Endodermal cell (in vitro differentiated cells): ENCODE measurements at places on chromosomes 12 and 14.

DNA sequence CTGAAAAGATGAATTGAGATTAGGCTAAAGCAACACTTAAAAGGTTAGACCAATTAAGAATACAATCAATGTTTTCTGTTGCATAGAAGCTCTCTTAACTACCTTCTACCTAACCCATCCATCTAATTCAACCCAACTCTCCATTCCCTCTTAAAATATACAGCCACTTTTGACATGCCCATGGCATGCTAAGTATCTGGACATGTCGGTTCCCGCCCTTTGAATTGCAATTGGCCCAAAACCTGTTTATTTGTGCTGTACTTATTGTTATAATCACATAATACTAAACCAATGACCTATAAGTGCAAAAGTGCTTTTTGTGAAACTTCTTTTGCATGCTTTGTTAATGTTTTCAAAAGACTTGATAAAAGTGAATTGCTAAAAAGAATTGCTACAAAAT lies 37.6 kb upstream of the APPL2 start:
- DNase-seq: no peak

DNA sequence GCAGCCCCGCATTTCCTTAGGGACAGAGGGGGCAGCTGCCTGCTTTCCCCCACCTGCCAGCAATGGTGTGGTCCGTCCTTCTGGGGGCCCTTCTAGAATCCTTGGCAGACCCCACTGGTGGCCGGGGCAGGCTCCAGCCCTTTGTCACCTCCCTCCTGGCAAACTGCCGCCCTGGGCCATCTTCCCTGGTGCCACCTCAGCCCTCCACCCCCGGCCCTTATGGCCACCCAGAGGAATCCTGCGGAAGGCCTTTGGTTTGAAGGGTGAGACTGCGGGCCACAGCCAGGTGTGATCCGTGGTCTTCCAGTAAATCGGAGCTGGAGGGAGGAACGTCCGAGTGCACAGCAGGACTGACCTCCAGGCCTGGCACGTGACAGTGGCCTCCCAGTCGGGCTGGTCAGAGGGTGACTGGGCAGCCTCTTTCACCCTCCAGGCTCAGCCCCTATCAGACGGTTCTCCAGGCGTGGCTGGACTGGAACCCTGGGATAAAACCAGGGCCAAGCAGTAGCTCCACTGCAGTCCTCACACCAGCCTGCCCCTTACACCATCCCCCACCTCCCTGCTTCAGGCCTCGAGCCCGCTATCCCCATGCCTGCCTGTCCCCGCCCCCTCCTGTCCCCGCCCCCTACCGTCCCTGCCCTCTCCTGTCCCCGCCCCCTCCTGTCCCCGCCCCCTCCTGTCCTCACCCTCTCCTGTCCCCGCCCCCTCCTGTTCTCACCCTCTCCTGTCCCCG lies 12.4 kb downstream of the FBRSL1 start:
- DNase-seq: peak; percentile 94

DNA sequence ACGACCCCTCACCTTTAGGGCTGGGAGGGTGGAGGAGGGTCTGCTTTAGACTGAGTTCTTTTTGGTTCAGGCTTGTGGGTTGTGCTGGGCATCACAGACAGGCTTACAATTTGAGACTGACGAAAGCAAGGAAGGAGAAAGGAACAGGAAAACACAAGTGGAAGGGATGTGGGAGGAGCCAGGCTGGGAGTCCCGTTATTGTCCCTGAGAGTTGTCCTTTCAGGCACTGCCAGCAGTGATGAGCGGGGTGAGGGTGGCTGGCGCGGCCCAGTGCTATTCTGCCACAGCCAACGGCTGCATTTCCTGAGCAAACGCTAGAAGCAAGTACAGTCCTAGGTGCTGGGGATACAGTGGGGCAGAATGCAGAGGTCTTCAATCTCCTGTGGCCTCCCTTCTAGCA lies 29.2 kb upstream of the TSPAN9 start:
- DNase-seq: peak; percentile 75

DNA sequence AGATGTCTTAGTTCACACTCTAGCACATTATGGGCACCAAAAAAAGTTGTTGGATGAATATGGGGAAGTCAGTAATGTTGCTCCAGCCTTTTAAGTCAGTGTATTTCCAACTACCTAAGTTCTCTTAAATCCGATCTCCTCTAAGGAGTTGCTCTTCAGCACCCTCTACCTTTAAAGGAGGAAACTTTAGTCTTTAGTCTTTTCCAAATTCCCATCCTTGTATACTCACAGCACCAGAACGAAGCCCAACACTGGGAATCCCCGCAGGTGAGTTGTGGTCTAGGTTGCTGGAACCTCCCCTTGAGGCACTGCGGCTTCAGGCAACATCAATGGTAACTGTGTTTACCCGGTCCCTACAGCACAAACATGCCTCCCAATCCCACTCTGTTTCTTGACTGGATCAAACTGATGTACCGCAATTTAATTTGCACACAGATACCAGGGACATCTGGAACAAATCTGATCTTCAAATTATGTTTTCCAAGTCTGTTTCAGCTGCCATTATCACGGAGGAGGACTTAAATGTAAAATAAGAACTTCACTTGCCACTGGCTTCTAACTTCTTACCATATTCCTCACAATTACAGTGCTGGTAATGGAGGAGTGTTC lies 179.0 kb downstream of the FOXN3 start:
- peak; percentile 54 for DNase-seq

DNA sequence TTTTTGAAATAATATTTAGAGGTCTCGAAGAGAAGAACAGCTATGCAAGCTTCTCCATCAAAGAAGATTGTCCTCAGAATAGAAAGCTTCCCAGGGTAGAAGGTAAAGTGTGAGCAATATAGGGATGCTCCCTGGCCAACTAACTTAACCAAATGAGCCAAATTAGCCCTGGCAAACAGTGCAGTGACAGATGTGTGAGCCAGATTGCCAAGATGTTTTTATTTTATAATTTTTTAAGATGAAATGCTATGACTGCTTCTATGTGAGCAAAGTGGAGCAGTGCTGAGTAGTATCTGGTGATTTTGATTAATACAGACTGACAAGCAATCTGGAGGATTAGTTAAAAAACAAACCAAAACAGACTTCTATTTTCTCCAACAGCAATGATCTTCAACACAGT lies 202.1 kb downstream of the NOVA1 start:
- no peak for DNase-seq

DNA sequence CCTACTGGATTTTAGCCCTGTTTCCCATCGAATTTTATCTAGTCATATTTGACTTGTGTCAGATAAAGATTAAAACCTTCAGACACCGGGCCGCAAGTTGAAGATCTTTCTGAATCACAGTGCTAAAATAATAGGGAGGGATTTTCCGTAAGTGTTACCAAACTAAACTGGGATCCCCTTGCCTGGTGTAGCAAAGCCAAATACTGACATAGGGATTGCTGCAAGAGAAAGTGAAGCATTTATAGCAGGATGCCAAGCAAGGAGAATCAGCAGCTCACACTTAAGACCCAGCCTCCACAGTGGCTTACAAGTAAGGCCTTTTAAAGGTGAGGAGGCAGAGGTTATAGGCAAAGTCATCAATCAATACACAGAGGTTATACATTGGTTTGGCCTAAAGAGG lies 147.4 kb downstream of the AKAP6 start:
- DNase-seq: no peak

- no peak for DNase-seq
Observed at GRCh38 chr12:88960213-88960878, 380.1 kb upstream of the KITLG start.

GRCh38 chr12:44589697-44590096 lies 286.4 kb downstream of the NELL2 start:
- no peak for DNase-seq

DNA sequence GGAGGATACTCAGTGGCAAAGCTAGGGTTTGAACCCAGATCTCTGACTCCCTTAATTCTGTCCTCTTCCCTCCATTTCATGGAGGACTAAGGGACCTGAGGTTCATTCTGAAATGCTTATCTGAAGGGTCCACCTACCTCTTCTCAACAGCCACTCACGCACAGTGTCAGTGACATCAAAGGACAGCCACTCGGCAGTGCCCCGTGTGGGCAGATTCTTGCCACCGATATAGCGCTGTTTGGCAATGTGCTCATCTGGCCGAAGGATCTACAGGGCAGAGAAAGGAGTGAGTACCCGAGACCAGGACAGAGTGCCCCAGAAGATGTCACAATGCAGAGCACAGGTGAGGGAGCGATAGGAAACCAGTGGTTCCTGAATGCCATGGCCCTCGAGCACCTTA lies 10.8 kb downstream of the TGFB3 start:
- peak; percentile 59 for DNase-seq

GRCh38 chr14:91068642-91069041 lies 8.2 kb upstream of the RPS6KA5 start:
- DNase-seq: no peak

DNA sequence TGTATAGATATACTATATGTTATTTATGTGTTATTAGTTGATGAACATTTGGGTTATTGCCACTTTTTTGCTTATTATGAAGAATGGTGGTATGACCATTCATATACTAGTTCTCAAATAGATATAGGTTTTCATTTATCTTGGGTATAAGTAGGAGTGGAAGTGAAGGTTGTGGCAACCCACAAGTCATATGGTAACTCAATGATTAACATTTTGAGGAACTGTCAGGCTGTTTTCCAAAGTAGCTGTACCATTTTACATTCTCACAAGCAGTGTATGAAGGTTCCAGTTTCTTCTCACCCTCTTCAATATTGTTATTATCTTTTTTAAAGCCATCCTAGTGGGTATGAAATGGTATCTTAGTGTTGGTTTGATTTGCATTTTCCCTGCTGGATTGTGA lies 19.0 kb upstream of the MSRB3 start:
- no peak for DNase-seq

- DNase-seq: no peak
Observed at GRCh38 chr12:42422785-42423184, 96.8 kb downstream of the PPHLN1 start.

DNA sequence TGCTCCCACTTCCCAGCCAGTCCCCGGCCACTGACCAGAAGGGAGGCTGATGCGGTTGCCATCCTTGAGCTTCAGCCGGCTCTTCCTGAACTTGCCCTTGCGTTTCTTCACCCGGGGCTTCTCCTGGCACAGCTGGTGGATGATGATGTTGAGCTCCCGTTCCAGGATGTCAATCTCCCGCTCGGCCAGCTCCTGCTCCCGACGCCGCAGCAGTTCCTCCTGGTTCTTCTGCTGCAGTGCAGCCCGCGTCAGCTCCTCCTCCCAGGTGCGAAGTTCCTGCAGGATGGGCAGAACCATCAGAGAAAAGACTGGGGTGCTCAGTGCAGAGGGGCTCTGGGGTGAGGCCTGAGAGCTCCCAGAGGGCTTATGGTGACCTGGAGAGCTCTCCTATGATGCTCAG lies 67.0 kb downstream of the MAP3K9 start:
- no peak for DNase-seq

DNA sequence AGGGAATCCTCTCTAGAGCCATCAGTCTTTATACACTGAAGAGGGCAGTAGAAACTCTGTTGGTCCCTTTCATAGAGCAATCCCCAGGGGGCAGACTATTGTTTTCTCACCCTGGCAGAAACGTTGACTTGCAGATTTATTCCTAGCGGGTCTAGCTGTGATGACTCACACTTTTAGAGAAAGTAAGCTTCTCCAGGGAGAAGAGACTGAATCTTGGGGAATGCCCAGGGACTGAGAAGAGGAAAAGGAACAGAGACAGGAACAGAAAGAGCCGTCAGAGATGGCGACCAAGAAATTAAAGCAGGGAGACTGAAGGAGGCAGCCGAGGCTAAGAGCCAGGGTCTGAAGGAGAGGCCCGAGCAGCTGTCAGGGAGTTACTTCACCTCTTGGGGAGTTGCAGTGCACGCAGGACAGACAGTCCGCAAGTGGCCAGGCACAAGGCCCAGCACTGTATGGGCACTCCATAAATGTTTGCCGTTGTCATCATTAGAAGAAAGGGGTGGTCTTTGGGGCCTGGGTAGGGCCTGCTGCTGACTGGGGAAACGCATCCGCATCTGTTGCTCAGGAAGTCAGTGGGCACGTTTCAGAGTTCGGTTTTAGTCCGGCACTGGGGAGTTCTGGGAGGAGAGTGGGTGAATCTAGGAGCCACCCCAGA lies 13.0 kb downstream of the PLEKHG6 start:
- DNase-seq: peak; percentile 94

DNA sequence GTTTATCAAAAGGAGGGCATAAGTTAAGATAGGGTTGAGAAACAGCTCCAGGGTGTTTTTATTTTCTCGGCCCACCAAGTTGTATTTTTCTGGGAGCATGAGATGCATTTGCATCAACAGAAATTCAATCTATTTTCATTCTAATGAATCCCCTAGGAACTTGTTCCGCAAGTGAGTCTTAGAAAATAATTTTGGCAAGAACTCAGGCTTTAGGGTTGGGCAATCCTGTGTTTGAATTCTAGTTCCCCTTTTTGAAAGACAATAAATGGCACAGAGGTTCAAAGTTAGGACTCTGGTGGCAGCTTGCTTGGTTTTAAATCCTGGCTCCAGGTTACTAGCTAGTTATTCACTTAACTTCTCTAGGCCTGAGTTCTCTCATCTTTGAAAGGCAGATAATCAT lies 23.7 kb downstream of the SLC5A8 start:
- no peak for DNase-seq

DNA sequence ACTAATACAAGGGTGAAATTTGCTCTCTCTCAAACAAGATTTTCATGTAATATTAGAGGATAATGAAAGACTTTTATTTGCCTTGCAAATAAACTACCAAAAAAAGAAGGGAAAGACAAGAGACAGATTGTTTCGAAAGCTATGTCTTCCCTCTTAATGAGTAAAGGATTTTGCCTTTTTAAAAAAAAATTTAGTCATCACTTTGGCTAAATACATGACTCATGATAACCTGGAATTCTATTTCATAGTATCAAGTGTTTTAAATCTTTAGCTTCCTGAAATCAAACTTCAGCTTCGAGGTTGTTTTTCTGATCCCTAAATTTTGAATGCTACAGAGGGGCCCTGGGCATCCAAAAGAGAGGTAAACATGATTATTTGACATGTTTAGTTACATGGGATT lies 144.4 kb downstream of the CCDC59 start:
- DNase-seq: no peak

- DNase-seq: peak; percentile 26
Observed at GRCh38 chr12:25376985-25377384, 126.3 kb upstream of the KRAS start.

- no peak for DNase-seq
Observed at GRCh38 chr14:91516663-91517388, 6.7 kb upstream of the PPP4R3A start.

DNA sequence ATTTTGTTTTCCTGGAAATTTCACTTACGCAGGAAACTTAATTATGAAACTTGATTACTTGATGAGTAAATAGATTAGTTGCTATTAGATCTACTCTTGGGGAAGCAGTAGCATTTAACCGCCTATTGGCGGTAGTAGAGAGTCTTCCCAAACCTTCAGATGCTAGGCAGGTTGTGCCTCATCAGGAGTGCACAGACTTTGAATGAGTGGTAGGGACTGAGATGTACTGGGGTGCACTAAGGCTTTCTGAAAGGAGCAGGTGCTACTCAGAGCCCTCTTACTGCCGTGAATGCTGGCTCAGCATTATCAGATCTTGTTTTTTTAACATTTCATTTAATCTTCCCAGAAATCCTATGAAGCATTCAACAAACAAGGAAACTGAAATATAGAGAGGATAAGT lies 7.7 kb downstream of the GATC start:
- no peak for DNase-seq

- no peak for DNase-seq
Observed at GRCh38 chr12:23827353-23827752, 122.1 kb downstream of the SOX5 start.

- DNase-seq: no peak
Observed at GRCh38 chr14:69473260-69473659, 11.3 kb upstream of the PLEKHD1 start.
